Fibroblast of skin of back (primary cell): ENCODE measurements at places on chromosomes 13 and 19.

- DNase-seq: no peak
Observed at GRCh38 chr13:20439261-20439660, 86.4 kb downstream of the CRYL1 start.

DNA sequence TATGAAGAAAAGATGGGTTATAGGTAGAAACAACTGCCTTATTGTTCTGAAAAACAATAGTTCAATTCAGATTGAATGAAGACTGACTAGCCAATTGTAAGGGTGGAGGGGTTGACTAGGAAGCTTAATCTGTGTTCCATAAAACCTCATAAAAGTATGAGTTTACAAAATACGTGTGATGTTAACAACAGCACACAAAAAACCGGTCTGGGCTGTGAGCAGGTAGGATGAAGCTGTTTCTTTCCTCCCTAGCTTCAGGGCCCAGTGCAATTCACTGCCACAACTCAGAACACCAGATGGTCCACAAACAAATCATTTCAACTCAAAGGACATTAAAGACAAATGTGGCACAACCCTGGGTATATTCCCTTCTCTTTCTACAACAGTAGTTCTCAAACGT lies 3.2 kb downstream of the OXGR1 start:
- no peak for DNase-seq

- peak; percentile 29 for DNase-seq
Observed at GRCh38 chr19:4647676-4648644, 8.6 kb downstream of the TNFAIP8L1 start.

DNA sequence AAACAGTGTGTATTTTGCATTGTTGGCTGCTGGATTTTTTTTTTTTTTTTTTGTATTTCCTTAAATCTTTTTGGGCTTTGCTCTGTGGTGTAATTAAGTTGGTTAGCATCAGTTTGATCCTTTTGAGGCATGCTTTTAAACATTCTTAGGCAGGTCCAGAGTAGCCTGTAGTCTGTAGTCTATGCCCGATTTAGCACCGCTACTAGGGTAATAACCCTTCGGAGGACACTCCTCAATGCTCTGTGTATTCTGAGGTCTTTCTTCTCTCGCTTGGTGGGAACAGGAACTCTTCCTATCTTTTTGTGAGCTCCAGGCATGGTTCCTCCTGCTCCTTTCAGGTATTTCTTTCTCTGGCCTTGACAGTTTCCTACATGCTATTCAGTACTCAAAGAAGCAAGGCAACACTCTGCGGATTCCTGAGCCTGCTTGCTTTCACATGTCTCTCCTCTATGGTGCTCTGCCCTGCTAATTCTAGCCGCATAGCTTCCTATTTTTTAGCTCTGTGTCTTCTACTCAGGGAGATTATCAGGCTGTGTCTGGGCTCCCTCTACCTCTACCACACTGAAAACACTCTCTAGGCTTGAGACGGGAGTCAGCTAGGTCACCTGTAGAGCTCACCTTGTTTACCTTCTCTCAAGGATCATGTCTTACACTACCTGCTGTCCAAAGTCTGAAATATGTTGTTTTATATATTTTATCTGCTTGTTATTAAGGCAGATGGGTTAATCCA lies 195.1 kb downstream of the NDFIP2 start:
- no peak for DNase-seq

DNA sequence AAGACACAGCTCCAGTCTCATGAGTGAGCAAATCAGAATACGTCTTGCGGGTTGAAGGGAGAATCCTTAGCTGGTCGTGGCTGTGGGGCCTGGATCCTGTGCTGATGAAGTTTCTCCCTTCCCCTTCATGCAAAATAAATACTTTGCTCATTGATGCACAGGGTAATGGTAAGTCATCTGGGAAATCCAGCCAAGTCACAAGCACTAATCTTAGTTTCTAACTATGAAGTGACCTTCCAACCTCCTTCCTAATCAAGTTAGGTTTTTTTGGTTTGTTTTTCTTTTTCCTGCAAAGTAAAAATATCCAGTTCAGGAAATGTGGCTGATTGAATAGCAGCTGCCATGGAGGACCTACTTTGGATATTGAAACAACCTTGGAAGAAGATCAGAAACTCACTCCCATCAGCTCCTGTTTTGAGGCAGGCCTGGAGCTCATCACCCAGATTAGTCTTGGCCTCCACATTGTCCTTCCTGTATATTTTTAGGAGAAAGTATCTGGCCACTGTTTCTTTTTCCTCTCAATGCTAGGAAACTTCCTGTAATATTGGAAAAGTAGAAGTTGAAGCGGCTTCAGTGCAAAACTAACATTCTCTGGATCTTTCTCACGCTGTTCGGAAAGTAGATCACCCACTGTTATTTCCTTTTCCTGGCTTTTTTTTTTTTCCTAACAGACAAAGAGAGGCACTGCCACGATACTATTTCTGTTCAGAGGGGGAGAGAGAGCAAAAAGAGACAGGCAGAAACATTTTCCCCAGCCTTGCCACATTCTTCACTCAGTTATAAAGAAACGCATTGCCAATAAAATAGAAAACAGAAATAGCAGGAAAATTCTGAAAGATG lies 12.3 kb upstream of the ARL11 start:
- DNase-seq: peak; percentile 21

- DNase-seq: no peak
Observed at GRCh38 chr13:36975172-36975571, 24.0 kb downstream of the ALG5 start.

GRCh38 chr19:17303940-17304267 lies 679 bp upstream of the ABHD8 start:
- DNase-seq: no peak

GRCh38 chr13:95564733-95565291 lies 12.3 kb downstream of the CLDN10 start:
- DNase-seq: peak; percentile 58

DNA sequence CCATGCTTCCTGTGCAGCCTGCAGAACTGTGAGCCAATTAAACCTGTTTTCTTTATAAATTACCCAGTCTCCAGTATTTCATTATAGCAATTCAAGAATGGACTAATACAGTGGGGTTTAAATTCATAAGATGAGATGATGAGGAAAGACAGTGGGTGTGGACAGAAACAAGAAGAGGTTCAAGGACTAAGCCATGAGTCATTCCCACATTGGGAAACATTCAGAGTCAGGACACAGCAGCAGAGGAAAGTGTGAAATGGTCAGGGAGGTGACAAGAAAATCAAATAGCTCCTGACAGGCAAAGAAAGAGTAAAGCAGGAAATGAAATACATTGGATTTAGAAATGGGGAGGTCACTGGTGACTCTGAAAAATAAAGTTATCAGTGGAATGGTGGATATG lies 9.1 kb downstream of the ZNF841 start:
- no peak for DNase-seq

DNA sequence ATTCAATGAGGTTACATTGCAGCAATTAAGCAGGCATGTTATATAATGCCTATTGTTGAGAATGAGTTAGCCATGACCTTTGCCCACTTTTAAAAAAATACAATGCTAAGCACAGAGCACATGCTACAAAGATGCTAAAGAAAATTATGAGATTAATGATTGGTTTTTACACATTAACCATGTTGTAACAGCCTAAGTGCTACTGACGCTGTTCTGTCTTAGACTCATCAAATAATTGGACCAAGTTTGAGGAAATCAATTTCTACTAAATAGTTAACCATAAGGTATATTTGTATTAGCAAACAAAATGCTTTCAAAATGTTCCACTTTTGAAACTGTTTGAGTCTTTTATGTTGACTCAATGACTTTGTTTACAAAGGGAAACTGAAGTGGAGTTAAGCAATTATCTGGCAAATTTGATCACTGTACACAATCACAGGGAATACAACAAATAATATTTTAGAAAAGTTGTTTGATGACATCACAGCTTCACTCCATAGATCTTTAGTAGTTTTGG lies 14.3 kb downstream of the MIR17HG start:
- no peak for DNase-seq

DNA sequence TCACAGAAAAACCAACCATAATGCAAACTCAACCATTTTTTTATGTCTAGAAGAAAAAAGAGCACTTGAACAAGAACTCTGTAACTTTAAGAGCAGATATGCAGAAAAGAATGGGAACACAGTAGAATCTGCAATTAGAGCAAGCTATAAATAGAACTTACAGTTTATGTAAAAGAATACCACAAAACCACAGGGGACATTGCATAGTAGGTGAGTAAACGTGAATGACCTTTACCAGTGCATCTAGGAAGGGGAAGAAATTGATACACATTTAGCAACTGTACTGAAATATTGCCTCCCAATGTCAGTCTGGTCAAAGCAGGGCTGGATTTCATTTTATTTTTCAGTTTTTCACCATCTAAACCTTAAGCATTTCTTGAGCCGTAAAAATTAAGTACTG lies 242.2 kb upstream of the EDNRB start:
- DNase-seq: peak; percentile 46

GRCh38 chr19:34120141-34120540 lies 52.2 kb upstream of the LSM14A start:
- no peak for DNase-seq

DNA sequence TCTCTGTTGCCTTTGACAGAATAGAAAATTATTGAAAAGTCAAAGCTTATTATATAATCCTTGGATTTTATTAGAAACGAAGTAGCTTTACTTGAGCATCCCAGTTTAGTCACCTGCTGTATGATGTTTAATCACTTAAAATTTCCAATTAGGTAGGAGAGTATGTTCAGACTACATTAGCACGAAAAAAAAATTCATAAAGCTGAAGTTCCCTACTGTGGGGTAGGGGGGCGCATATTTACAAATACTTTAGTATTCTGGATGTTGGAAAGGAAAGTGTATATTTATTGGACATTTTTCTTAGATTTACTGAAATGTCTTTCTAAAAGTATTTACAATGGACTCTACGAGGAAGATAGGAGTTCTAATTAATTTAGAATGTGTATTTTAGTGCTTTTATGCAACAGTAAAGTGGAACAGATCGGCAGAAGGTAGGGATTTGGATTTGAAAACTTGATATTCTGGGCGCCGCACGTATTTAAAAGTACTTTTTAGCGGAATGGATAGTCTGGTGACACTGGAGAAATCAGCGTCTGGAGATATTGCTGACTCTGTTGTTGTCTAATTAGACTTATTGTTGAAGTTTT lies 1.9 kb downstream of the CDK8 start:
- peak; percentile 17 for DNase-seq

DNA sequence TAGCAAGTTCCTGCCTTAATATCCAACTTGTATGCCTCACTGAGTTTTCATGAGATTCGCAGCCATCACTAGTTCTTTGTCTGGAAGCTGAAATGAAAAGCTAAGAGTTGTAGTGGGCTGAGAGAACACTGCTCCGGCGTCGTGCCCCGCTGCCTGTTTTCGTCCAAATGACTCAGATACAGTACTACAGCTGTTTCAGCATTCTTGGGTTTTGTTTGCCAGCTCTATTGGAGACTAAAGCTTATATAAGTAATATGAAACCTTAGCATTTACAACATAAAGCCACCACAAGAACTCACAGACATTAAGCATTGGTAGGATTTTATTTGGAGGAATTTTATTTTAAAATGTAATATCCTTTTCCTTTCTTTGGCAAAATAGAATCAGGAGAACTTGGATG lies 299.7 kb downstream of the DLEU7 start:
- DNase-seq: peak; percentile 88

DNA sequence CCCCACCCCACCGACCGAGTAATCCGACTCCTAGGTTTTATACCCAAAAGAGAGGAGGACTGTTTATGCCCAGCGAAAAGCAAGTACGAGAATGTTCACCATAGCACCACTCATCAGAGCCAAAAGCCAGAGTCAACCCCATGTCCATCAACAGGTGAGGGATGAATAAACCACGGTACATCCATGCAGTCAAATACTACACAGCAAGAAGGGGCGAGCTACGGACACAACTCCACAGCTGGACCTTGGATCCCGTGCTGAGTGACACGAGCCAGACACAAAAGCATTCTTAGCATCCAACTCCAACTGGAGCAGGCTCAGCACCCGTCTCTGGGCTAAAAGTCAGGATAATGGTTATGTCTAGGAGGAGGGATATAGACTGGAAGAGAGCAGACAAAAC lies 12.2 kb upstream of the RABAC1 start:
- DNase-seq: no peak

- no peak for DNase-seq
Observed at GRCh38 chr19:48436586-48436985, 9.2 kb upstream of the GRWD1 start.

GRCh38 chr13:77514336-77514726 lies 21.2 kb upstream of the SCEL start:
- no peak for DNase-seq

GRCh38 chr13:44218501-44219240 lies 155.0 kb upstream of the SERP2 start:
- no peak for DNase-seq

GRCh38 chr13:102903659-102904407 lies 58.0 kb downstream of the ERCC5 start:
- DNase-seq: no peak

DNA sequence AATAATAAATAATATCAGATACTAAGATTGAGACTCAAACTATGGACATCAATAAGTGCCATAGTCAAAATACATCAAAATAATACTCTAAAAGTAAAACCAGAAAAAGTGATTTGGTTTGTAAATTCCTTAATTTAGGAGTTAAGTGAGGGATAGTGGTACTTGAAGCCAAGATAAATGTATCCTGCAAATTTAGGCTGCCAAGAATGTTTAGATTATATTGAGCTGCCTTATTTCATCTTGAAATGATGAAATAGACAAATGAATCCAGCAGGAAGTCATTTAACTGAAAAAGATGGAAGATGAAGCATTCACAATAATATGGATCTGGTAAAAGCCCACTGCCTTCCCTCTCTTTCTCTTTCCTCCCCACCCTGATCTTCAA lies 112.3 kb downstream of the LRCH1 start:
- DNase-seq: no peak

GRCh38 chr19:814152-815078 lies 7.3 kb downstream of the PLPPR3 start:
- no peak for DNase-seq

- no peak for DNase-seq
Observed at GRCh38 chr19:49904136-49904535, 7.4 kb upstream of the IL4I1 start.

DNA sequence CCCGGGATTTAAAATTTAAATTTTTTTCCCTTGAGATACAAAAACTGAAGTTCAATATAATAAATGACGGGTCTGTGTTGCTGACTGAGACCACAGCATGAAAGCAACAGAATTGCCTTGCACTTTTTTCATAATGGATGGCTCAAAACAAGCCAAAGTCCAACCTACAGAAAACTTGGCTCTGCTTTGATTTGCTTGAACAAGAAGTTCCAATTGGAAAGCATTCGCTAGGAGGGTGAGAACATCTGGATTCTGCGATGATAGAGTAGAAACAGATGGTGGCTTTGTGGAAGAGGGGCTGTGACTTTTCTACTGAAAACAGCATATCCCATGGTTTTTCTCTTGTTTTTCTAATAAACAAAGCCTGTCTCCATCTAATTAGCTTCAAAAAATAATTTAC lies 46.4 kb downstream of the THSD1 start:
- no peak for DNase-seq

GRCh38 chr13:36954542-36954941 lies 34.5 kb upstream of the SMAD9 start:
- no peak for DNase-seq

DNA sequence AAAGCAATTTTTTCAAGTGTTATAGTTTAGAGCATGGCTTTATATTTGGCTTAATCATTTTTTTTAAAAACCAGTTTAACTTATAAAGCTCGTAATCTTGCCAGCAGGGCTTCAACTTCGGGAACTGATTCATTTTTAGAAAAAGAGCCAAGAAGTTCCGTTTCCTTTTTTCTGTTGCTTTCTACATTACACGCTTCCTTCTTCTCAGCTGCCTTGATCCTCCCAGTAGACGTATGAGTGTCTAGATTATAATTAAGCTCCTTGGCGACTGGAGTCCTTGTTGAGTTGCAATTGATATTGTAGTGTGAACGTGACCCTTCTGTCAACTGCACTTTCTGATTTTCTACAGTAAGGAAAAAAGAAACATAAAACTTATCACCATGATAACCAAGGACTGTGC lies 497.2 kb downstream of the DIAPH3 start:
- DNase-seq: no peak
